ENCODE measurements at places on chromosomes 4 and X.

DNA sequence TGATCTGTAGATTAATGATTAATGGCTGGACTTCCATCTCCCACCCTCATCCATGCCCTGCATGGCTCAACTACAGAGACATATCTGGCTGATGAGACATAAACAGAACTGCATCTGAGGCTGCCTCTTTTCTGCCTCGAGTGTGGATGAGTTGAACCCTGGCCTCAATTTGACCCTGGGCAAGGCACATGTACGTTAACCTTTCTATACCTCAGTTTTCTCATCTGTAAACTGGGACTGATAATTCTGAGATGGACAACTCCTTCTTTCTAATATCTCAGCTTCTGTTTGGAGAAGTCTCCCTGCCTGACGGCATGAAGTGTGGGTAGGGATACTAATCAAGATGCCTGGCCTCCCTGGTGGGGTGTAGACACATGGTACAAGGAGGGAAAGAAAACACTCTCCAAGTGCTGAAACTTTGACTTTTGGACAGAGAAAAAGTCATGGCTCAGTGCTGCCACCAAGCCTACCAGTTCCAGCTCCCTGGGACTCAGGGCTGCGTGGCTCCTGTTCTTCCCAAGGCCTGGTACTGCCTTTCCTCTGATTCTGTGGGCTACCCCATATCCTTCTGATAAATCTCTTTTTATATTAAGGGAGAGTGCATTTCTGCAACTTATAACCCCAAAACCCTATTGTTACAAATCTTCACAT, 64.4 kb downstream of the HAUS3 start:
- peak; percentile 0 for DNase-seq

- DNase-seq, result no peak
These were observed 276.5 kb downstream of the PPP4R3C start for GRCh38 chrX:27186671-27187070.

GRCh38 chr4:176676901-176677300, 115.8 kb downstream of the VEGFC start:
- no peak for DNase-seq

GRCh38 chr4:38495446-38495845, 168.6 kb upstream of the KLF3 start:
- no peak for DNase-seq

DNA sequence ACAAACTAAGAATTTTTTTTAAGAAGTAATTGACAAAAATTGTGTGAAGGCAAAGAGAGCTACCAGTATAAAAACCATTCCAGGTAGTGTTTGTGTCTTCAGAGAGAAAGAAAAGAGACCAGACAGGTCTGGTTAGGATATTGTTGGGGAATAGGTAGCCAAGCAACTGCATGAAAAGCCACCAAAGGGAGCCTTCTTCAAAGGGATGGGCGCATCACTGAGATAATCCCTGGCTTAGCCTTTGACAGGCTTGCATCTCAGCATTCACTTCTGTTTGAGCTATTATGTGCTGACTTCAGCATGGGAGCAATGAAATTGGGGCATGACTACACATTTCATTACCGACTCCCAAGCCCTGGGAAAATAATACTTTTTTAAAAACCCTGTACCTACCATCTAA, 496.6 kb downstream of the IL1RAPL1 start:
- no peak for DNase-seq

- no peak for DNase-seq
These were observed 106.7 kb upstream of the PSAPL1 start for GRCh38 chr4:7541414-7541810.

GRCh38 chr4:82499738-82500434, 61.9 kb downstream of the TMEM150C start:
- DNase-seq, result no peak
